ENCODE measurements at places on chromosomes 4 and X.
A peak's percentile ranks its signal among the peaks of the same experiment; 100 is the strongest.

DNA sequence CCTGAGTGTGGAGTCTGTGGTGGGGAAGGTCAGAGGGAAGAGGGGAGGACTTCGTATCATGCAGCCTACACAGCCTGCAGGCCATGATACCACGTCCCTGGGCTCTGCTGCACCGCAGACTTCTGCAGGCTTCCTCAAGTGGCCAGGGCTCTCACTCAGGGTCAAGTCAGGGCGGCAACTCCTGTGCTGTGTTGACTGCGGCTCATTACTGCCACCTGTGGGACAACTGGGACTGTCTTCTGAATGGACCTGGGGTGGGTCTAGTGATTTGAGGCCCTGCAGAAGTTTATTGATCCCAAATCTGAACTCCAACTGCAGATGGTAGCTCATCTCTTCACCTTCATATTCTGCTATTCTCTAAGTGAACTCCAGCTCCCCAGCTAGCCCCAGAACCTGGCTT lies 167.1 kb downstream of the NSUN7 start:
- DNase-seq: no peak

GRCh38 chrX:131067216-131067615 lies 9.1 kb downstream of the ARHGAP36 start:
- DNase-seq: no peak

DNA sequence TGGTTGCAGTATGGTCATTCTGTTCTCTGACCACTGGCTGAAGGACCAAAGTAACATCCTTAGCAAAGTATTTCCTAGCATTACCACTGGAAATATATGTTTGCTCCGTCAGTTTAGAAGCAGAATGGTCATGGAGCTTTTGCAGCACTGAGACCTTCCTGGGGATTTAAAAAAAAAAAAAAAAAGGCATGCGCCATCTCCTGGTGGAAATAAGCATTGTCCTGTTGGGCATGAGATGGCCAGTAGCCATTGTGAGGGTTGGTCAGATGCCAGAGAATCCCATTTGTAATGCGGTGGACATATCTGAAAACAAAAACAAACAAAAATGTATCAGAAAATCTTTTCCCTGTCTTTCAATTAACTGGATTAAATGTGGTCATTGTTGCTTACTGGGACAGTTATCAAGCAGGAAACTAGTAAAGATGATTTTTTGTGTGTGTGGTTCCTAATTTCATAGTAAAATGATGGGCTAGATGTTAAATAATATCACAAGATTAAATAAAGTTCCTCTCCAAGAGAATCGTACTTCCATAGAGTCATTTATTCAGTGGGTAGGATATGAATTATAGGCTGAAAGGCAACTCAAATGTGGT lies 139.6 kb downstream of the SOWAHB start:
- DNase-seq: no peak

GRCh38 chrX:9927698-9928482 lies 39.3 kb upstream of the CLDN34 start:
- no peak for DNase-seq

DNA sequence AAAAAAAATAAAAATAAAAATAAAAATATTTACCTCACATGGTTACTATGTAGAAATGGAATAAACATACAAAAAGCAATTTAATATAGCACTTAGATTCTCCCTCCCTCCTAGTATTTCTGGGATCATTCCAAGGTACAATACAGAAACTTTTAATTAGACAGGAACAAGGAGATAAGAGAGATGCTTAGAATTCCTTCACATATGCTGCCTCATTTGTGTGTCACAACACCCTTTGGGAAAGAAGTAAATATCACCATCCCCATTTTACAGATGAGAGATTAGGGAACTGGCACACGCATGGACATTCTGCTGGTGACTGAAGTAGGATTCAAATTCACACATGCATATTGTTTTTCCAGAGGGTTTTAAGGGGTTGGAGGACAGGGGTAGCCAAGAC lies 164.2 kb downstream of the APBB2 start:
- DNase-seq: no peak

GRCh38 chr4:41322617-41323016 lies 65.9 kb downstream of the UCHL1 start:
- DNase-seq: no peak

- no peak for DNase-seq
Observed at GRCh38 chr4:64497491-64497890, 88.2 kb upstream of the TECRL start.

GRCh38 chrX:105347373-105347772 lies 126.9 kb upstream of the TEX13A start:
- DNase-seq: no peak

- no peak for DNase-seq
Observed at GRCh38 chrX:78321809-78322208, 5.6 kb downstream of the CYSLTR1 start.

DNA sequence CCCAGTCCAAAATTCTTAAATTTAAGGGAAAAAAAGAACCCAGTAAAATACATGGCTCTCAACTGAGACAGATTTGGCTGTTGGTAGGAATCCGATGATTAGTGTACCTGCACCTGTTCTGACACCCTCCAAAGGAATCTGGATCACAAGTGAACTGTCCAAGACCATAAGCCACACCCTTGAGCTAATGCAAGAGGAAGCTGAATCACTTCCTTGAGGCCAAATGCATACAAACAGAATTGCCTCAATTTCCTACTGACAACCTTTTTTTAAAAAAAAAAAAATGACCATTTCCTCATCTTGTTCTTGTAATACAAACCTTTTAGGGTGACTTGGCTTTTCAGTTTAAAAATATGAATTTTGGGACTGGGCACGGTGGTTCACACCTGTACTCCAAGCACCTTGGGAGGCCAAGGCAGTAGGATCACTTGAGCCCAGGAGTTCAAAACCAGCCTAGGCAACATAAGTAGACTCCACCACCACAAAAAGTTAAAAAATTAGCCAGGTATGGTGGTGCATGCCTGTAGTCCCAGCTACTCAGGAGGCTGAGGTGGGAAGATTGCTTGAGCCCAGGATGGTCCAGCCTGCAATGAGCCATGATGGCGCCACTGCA lies 10.7 kb upstream of the FBXL5 start:
- no peak for DNase-seq

- no peak for DNase-seq
Observed at GRCh38 chr4:52408471-52408870, 250.6 kb downstream of the USP46 start.

DNA sequence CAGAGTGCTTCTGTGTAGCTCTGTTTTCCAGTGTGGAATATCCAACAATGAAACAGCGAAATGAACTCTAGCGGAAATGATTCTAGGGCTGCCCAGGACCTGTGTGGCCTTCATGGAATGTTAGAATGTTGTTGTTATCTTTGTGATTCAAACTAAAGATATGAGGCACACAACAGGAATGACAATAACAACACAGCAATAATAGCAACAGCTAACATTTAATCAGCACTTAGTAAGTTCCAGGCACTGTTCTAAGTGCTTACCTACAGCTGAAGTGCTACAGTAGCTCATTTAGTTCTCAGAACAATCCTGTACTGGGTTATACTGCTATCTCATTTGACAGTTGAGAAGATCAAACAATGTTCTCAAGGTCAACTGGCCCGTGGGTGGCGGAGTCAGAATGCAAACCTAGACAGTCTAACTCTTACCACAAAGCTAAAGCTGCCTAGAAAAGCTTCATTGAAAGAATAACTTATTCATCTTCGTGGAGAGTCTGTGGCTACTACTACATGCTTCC lies 63.7 kb downstream of the MAML3 start:
- DNase-seq: no peak

DNA sequence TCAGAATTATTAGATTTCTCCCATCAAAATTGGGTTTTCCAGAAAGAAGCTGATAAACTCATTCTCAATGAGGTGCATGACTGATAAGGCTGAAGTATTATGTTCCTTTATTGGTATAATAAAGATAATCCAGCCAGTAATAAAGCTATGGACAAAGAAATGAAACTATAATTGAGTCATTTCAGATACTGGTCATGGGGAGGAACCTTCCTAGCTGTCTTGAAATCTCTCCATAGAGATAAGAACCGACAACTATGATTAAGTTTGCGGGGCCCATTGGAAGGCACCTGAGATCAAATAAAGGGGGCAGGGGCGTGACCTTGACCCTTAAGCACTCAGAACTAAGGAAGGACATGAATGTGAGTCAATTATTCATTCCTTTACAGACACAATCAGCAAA lies 47.8 kb downstream of the RAI2 start:
- no peak for DNase-seq

DNA sequence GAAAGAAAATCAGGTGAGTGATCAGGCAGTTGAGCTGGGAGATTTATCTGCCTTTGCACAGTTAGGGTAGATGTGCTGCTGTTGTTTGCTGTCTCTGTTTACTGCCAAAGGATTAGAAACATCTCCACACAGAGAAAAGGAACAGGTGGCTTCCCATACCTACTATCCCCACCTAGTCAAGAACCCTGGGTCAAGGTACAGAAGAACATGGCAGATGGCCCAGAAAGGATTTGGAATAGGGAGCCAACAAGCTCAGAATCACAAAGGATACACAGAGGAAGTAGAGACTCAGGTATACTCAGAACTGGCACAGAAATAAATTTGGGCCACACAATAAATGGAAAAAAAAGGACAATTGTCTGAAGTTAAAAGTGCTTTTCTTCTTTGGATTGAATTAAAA lies 64.3 kb downstream of the TIGD2 start:
- no peak for DNase-seq

DNA sequence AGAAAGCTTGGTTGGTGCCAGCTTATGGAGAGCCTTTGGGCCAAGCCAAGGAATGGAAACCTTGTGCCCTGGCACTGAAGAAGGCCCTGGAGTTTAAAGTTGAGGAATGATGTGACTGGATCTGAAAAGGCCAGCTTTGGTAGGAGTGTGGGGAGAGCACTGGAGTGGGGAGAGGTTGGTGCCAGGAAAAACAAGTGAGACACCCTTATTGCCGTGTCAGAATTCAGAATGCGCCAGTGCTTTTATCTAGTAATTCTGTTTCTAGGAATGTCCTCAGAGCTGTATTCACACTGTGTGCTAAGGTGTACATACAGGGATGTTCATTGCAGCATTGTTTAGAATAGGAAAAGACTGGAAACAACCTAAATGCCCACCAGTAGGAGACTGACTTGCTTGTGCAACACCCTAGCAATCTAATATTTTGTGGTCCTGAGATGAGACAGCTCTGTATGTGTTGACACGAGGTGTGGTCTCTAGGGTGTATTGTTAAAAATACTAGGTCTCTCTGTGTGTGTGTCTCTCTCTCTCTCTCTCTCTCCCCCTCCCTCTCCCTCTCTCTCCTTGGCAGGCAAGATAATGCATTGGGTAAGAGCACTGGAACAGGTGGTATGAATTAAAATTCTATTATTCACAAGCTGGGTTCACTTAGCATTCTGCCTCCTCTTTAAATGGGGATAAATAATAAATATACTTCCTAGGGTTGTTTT lies 107.8 kb downstream of the GATB start:
- no peak for DNase-seq

GRCh38 chr4:109576462-109576861 lies 16.4 kb downstream of the MCUB start:
- DNase-seq: no peak

- DNase-seq: no peak
Observed at GRCh38 chr4:53119680-53120079, 246.2 kb downstream of the SCFD2 start.

DNA sequence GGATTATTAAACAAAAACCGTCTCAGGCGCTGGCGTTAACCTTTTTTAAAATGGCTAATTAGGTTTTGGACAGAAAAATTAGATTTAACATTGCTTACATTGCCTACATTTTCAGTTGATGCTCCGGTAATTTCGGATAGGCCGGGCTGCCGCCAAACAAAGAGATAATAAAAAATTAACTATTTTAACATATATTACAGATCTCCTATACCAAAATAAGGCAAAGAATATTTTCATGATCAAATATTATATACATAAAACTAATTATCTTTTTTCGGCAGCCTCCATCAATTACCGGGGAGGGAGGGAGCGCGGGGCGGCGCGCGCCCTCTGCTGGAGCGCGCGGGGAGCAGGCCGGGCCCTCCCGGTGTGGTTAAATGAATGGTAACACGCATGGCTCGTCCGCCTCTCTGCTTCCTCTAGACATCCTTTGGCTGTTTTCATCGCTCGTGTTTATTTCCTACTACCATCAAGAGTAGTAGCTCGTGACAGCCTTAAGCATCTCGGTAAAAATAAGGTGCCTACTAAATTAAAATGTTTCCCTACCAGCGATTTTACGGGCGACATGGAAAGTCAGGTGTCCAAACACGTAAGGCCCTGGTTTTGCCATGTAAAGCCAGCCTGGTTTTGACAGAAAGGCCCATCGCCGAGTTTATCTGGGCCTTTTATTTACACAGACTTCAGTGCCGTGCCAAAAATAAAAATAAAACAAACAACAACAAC lies 52.4 kb upstream of the TMEM33 start:
- DNase-seq: no peak

- DNase-seq: peak; percentile 64
Observed at GRCh38 chrX:41085512-41085877, 250 bp downstream of the USP9X start.

DNA sequence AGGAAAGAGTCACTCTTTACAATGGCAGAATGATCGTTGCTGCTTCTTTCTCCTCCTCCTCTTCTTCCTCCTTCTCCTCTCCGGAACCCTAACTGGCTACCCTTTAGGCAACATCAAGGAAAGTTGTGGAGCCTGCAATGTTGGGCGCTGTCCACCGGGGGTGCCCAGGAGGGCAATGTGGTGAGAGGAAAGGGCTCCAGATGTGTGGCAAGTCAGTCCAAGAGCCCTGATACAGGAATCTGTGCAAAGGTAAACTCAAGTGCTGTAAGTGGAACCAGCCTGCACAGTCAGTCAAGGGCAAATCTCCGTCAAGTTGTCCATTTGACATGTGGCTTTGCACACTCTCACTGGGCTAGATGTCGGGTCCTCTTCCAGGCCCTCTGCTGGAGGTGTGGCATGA lies 2.8 kb downstream of the RTL5 start:
- DNase-seq: no peak

DNA sequence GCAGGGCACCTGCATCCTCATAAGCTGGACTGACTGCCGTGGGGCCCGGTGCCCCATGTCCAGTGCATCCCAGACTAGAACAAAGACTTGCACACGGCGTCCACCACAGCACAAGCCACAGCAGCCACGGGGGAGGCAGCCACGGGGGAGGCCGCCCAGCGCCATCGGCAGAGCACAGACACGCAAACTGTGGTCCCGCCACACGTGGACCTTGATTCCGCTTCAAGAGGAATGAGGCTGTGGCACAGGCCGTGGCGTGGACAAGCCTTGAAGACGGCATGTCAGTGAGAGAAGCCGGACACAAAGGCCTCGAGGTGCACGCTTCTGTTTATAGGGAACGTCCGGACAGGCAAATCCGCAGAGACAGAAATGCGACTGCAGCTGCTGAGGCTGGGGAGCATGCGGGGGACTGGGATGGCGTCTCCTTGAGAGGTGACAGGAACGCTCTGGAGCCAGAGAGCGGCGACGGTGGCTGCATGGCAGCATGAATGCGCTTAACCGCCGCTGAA lies 10.1 kb upstream of the CPLX1 start:
- no peak for DNase-seq

- no peak for DNase-seq
Observed at GRCh38 chr4:102828497-102828808, 1.1 kb upstream of the UBE2D3 start.

GRCh38 chrX:40096395-40097091 lies 1.2 kb downstream of the BCOR start:
- DNase-seq: peak; percentile 64
